GM12891 (cell line): ENCODE measurements at places on chromosomes 6 and 20.

DNA sequence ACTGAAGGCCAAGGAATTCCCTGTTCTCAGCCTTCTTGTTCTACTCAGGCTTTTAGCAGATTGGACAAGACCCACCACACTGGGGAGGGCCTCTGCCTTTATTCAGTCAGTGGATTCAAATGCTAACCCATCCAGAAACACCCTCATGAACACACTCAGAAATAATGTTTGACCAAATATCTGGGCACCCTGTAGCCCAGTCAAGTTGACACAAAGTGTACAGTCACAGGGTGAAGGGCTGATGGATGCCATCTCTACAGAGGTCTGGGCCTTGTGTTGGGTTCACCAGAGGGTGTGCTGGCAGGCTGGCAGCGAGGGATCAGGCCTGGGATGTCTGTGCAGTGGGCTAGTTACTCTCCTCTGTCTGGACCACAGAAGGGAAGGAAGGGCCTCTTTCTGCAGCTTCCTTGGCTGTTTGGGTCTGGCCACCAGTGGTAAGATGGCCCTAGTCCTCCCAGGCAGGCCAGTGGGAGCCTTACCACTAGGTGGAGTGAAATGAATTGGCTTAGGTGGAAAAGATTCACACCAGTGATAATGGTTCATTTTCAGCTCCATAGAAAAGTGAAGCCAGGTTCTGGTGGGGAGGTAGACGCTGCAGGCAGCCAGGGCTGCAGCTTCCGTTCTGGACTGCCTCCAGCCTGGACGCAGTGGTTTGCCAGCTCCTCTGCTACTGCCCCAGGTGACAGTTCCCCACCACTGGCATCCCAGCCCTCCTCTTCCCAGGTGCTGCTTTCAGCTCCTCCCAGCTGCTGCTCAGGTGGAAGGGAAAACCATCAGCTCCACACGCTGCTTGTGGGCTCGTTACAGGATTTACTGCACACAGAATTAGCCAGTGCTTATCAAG is 9.2 kb downstream of the TUBB2A start:
- no peak for DNase-seq

DNA sequence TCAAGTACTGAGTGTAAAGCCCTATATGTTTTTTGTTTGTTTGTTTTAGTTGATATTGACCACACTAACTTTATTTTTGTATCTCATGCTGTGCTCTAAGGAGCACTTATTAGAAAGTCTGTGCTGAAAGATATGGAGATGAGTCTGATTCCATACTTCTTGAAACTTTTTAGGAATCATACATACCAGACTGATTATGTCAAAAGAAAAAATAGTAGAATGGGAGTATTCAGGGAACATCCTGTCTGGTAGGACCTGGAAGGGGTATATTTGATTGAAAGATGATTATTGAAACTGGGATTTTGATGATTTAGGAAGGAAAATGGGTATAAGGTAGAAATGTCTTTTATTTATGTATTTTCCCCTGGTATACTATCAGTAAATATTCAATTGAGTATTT is 111.4 kb downstream of the QKI start:
- no peak for DNase-seq

GRCh38 chr20:23167431-23167830 is 81.3 kb upstream of the CD93 start:
- DNase-seq, result no peak

DNA sequence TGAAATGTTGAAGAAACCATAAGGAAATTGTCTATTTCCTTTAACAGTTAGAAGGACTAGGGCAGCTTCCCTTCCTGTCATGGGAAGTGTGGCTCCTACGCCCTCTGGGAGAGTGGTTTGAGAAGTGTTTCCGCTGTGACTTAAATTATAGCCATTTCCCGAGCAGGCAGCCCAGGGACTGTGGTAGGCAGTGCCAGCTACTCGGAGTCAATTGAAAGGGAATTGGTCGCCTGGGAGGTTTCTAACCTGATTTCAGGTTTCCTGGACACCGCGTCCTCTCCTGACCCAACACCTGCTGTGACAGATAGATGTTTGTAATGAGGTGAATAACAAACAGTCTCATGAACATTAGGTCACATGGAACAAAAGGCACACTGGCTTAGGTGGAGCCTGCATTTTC is 256.1 kb upstream of the PLCB4 start:
- DNase-seq, result no peak

GRCh38 chr6:151089978-151090377 is 149.8 kb upstream of the AKAP12 start:
- DNase-seq, result no peak
